ENCODE measurements at places on chromosomes 3 and 15. TPM values are rescaled to one million over a fixed set of nuclear protein-coding genes. Genes with fewer than 3 reads are reported as not detected.

NOP10 gene
- 280 TPM for total RNA-seq

CRYGS gene
- 1.7 TPM for total RNA-seq

EPHB1 gene
- 0.79 TPM for total RNA-seq

HRH1 gene
- 14.5 TPM for total RNA-seq

TLR9 gene
- total RNA-seq: under 0.01 TPM

DNAJB8 gene
- not detected for total RNA-seq

MKRN3 gene
- total RNA-seq: 0.79 TPM

DGKG gene
- total RNA-seq: 0.13 TPM

CDHR4 gene
- total RNA-seq: not detected

RETNLB gene
- total RNA-seq: not detected
